ENCODE measurements at places on chromosomes 11 and 22. TPM values are rescaled to one million over a fixed set of nuclear protein-coding genes. Genes with fewer than 3 reads are reported as not detected.

GRCh38 chr11:83827940-83828554, 541.9 kb upstream of the CCDC90B start:
- DNase-seq: peak; percentile 52

GRCh38 chr11:25613451-25613850, 718.5 kb upstream of the ANO3 start:
- DNase-seq: no peak

DNA sequence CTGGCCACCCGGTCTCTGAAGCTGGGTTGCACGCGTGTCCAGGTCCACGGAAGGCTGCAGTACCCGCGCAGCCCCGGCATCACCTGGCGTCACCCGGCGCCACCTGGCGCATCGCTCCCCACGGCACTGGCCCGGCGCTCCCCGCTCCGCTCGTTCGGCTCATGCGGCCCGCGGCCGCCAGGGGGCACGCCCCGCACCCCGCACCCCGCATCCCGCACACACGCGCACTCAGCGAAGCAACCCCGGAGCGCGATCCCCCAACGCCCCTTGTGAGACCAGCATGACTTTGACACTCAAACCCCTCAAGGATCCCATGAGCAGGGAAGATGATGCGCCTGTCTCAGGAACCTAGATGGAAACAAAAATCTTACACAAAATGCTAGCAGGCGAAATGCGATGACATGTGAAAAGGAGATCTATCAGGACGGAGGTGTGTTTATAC, 11.9 kb downstream of the B3GNT6 start:
- DNase-seq: no peak

DNA sequence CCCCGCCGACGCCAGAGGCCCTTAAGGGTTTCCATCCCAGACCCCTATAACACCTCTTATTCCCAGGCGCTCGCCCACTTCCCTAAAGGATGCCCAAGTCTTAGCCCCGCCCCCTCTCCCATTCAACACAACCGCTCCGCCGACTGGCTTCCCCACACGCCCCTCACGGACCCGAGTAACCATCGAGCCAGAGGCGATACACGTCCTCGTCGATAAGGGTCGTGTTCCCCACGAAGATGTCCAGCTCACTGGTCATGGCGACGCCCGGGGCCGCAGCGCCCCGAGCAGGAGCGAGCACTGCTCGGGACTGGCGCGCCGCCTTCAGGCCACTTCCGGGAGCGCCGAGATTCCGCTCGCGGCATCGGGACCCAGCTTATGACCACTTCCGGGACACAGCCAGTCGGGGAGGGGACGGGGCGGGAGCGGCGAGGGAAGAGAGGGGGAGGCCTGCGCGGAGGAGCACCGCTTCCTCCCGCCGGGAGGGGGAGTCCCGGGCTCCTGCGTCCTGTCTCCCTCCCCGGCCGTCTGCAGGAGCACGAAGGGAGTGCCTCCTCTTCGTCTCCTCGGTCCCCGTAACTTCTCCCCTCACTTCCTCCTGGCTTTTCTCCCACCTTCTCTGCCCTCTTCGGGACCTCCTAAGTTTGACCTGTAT, at the start of gene FIBP:
Gene FIBP, minus strand, starts transcription at position 309 of the 652 bp plus-strand sequence. Its CDS starts 53 bp downstream, at position 256.
- peak; percentile 96 for DNase-seq

- DNase-seq: no peak
Measured at GRCh38 chr22:46443850-46444389, 93.5 kb downstream of the CELSR1 start.

GRCh38 chr22:39309364-39309861, 10.0 kb downstream of the RPL3 start:
- no peak for DNase-seq

- DNase-seq: no peak
Measured at GRCh38 chr11:32316858-32317642, 118.3 kb downstream of the WT1 start.

GRCh38 chr22:38454353-38455075, 485 bp downstream of the KCNJ4 start:
- no peak for DNase-seq

The RCOR2 gene
- 2.4 TPM for polyA plus RNA-seq

The POU2AF1 gene
- polyA plus RNA-seq: not detected

The KRTAP5-6 gene
- polyA plus RNA-seq: not detected

Measured in IMR-90 (cell line).